ENCODE measurements at places on chromosomes 3 and 15.

GRCh38 chr3:11948331-11948730 lies 55.9 kb upstream of the SYN2 start:
- no peak for DNase-seq

- DNase-seq: no peak
Observed at GRCh38 chr3:173599673-173600072, 202.1 kb downstream of the NLGN1 start.

- DNase-seq: no peak
Observed at GRCh38 chr15:68697711-68698690, 119.2 kb downstream of the CORO2B start.

- no peak for DNase-seq
Observed at GRCh38 chr3:187946163-187946691, 201.0 kb upstream of the BCL6 start.

- DNase-seq: peak; percentile 74
Observed at GRCh38 chr3:177451864-177452830, 254.9 kb upstream of the TBL1XR1 start.

GRCh38 chr15:65083262-65083701 lies 6.7 kb downstream of the KBTBD13 start:
- no peak for DNase-seq

DNA sequence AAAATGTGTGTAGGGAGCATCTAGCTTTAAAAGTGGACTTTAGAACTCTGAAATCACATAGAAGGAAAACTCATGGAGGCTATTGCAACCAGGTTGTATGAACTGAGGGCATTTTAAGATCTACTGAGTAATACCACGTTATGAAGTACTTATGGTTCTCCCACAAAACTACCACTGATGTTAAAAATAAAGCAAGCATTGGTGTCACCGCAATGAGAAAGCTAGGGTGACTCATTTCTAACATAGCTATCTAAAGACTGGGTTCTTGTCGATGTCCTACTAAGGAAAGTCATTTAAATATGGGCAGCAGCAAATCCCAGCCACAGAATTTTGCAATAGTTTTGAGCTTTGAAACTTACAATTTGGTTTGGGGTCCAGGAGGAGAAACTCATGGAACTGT lies 584.8 kb downstream of the DIPK2A start:
- DNase-seq: no peak

DNA sequence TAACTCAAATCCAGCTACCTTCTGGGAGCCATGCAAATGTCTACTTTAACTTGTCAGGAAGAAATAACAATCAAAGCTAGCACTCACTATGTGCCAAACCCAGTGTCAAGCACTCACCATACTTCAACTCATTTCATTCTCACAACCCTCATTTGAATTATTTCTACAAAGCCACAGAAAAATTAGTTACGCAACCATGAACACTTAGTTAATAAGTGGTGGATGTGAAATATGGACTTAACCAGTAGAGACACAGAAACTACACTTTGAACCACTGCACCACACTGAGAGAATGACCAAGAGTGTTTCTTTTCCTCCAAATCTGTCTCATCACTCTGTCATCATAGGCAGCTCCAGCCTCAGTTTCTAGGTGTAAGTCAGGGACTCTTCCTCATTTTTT lies 91.0 kb upstream of the MBNL1 start:
- DNase-seq: no peak

GRCh38 chr15:99143655-99144610 lies 39.1 kb downstream of the SYNM start:
- no peak for DNase-seq

GRCh38 chr3:195172039-195172684 lies 98.8 kb downstream of the XXYLT1 start:
- DNase-seq: no peak

GRCh38 chr15:80819001-80819400 lies 39.8 kb downstream of the CEMIP start:
- no peak for DNase-seq

DNA sequence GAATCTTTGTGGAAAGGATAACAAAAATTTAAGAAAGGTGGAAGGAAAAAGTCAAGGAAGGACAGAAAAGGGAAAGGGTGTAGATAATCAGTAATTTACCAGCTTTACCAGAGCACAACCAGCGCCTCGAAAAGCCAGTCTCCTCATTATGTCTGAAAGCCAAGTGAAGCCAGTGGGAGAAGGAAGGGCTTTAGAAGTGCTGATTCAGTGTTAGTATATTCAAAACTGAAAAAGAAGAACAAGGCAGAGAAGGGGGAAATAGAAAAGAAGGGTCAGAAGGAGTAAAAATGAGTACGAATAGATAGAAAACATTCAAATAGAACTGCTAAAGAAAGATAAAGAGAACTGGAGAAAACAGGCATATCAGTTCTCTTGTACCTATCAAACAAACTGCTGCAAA lies 4.1 kb downstream of the PBRM1 start:
- DNase-seq: no peak

GRCh38 chr3:132135628-132136333 lies 101.0 kb upstream of the CPNE4 start:
- peak; percentile 98 for DNase-seq

- DNase-seq: no peak
Observed at GRCh38 chr3:59817511-59817910, 767.7 kb upstream of the CFAP20DC start.

DNA sequence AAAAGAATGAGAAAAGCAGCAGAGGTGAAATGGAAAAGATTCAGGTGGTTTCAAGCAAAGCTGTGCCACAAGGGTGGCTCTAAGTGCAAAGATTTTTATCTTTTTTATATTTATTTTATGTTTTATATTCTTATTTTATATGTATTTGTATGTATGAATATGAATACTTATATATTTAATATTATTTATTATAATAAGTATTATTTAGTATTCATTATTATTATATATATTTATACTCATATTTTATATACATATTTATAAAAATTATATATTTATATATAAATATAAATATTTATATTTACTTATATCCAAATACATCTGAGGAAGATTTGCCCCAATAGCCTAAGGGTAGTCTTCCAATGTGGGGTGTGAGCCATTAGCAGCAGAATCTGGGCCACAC lies 1002.0 kb downstream of the CADM2 start:
- DNase-seq: no peak

DNA sequence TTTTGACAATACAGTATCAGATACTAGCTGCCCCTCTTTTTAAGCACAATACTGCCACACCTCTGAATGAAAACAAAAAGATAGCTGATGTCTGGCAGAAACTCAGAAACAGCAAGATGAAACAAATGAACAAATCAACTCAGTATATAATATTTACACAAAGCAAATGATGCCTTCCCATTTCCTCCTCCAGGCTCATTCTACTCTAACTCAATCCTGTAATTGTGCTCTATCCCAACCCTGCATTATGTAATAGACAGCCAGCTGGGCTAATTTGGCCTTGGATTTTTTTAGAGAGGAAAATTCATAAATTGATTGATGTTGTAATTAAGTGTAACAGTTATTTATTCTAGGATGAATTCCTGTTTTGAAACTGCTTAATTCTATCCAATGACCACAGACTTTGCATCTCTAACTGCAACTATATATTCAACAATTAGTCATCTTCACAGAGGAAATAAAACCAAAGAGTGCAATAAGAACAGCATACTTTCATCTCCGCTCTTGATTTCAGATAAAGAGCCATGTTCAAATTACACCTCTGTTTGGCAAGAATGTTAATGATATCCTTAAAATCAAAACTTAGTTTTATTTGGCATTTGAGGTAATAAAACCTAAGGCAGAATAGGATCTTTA lies 6.1 kb downstream of the ATG3 start:
- no peak for DNase-seq

- DNase-seq: no peak
Observed at GRCh38 chr15:77659350-77660321, 26.9 kb upstream of the LINGO1 start.

DNA sequence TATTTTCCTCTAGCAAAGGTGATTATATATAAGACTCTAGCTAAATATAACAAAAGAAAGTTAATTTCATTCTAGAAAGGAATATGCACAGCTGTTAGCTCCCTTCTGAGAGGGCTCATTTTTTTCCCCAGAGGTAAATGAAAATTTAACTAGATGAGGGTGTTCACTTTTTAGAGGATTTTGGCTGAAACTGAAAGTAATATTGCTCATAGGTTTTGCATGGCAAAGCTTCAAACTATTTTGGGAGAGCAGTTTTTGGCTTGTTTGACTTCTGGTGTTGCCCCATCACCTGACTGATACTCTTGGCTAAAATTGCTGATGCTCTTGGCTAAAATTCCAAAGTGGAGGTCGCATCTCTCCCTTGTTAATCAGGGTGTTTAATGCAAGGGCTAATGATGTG lies 311.9 kb downstream of the EDEM1 start:
- no peak for DNase-seq

DNA sequence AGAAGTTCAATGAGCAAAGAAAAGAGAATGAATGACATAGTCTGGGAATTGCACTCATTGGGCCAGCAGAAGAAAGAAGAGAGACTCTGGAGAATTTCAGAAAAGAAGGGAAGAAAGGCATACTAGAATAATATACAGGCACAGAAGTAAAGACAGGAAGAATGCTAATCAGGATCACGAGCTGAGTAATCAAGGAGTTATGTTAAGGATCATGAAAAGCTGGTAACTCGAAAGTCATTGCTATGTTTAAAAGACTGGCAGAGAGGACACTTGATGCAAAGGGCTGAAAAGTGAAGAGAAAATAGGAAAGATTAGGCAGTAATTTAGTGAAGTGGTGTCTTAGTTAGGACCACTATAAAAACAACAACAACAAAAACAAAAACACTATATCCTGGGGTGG lies 284.1 kb downstream of the ZBBX start:
- DNase-seq: peak; percentile 48
